ENCODE measurements at places on chromosomes 7 and 10. TPM values are rescaled to one million over a fixed set of nuclear protein-coding genes. Genes with fewer than 3 reads are reported as not detected.

DNA sequence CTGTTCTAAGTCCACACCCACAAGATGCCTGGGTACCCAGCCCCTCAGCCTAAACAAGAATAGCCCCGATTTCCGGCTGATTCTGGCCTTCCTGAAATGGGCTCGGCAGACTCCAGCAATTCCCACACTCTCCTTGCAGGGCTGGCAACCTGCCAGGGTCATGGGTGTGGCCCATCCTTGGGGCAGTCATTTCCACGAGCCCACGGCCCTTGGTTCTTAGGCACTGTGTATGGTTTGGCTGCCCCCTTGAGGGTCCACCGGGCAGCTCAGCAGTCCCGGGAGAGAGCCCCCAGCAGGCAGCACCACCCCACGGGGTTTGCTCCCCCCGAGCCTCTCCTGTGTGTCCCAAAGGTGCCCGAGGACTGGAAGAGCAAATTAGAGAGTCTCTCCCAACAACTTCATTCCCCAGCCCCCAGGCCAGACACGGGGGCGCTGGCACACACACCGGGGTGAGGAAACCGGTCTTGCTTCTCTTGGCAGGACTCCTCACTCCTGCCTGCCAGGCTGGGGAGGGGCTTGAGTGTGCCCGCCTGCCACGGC lies 142.2 kb downstream of the EMX2 start:
- DNase-seq, result no peak

DNA sequence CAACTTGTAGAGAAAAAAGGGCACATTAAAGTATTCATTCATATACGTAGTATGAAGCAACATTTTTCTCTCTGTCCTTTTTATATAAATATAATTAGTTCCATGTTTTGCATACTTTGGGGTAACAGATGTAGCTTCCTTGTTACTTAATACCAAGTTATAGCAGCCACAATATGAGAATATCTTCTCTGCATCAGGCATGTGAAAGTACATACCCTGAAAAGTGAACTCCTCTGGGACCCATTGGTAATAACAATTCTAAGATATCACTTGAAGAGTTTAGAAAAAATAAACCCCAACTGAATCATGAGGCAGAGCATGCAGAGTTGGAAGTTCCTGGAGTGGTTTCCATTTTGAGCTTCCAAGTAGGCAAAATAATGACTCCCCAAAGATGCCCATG lies 2.4 kb upstream of the CRPPA start:
- no peak for DNase-seq

DNA sequence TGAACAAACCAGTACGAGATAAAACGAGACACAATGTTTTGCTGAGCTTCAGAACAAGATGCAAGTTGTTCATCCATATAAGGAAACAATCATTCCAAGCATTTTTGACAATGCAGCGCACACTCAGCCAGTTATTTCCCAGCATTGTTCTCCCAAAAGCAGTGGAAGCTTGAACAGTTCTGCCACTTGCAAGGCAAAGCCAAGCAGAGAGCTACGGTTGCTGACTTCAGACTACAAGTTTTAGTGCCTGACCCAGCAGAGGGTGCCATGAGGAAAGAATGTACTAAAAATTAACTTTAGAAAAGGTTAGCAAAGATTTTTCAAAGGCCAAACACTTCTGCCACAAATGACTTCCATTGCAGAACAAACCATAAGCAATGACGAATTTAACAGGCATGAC lies 152.5 kb downstream of the SLC25A13 start:
- no peak for DNase-seq

CCDC172 gene
- not detected for total RNA-seq

CPN1 gene
- not detected for total RNA-seq
